ENCODE measurements at places on chromosomes 5 and 9.

GRCh38 chr9:115192835-115193525 lies 75.0 kb upstream of the TNC start:
- DNase-seq = no peak

GRCh38 chr5:100889165-100889743 lies 13.8 kb downstream of the ST8SIA4 start:
- no peak for DNase-seq

- DNase-seq = no peak
Observed at GRCh38 chr5:149747833-149748366, 17.8 kb downstream of the PPARGC1B start.

GRCh38 chr9:23850242-23850689 lies 24.2 kb upstream of the ELAVL2 start:
- DNase-seq = no peak

GRCh38 chr9:112135706-112136105 lies 39.4 kb downstream of the SUSD1 start:
- no peak for DNase-seq

DNA sequence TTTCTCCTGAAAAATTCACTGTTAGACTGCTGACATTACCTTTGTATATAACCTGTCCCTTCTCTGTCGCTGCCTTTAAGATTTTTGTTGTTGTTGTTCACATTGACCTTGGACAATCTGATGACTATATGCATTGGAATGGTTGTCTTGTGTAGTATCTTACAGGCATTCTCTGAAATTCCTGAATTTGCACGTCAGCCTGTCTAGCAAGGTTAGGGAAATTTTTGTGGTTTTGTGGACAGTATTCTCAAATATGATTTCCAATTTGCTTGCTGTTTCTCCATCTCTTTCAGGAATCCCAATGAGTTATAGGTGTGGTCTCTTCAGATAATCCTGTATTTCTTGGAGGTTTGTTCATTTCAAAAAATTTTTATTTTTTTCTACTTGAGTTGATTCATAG lies 140.8 kb downstream of the PRR16 start:
- no peak for DNase-seq

DNA sequence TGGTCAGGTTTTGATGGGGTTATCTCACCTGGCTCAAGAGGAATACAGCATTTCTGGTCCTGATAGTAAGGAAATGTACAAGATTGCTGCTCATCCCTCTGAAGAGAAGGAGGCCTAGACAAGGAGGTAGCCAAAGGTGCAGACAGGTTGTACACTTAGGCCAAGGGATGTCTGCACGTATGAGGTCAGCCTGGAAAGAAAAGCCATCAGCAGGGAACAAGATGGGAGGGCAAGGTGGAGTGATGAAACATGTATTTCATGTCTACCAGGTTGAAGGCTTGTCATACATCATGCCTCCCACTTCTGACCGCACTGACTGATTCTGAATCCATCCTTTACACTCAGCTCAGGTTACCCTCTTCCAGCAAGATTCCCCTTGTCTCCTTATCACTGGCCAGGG lies 296.8 kb upstream of the VLDLR start:
- no peak for DNase-seq

DNA sequence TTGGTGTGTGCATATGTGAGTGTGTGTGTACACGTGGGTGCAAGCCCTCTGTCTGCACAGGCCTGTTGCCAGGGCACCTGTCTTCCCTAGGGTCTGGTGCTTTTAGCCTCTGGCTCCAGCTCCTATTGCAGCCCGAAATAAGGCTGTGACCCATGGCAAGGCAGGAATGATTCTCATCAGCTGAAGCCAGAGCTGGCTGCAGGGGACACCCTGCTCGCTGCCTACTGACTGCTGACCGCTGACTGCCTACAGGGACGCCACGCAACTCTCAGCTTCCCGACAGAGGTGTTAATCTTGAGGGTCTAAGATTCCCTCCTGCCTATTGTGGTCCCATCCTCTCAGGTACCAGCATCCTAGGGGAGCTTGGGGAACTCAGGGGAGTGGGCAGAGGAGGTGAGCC lies at the start of gene MYOZ3:
Gene MYOZ3 (plus strand): TSS at position 166 of the 400 bp plus-strand sequence. CDS start 1,691 bp downstream, outside the sequence.
- no peak for DNase-seq

- no peak for DNase-seq
Observed at GRCh38 chr5:93279296-93279963, 301.6 kb downstream of the NR2F1-AS1 start.

Measured in esophagus squamous epithelium (tissue), 5 donors.